Melanocyte of skin (primary cell): ENCODE measurements at places on chromosomes 6 and 20. TPM values are rescaled to one million over a fixed set of nuclear protein-coding genes. Genes with fewer than 3 reads are reported as not detected.

GSTA1 gene
- total RNA-seq, result not detected in 2 replicates

TRAPPC3L gene
- total RNA-seq, result not detected in 2 replicates

MATN4 gene
- not detected in 2 replicates for total RNA-seq

B3GALT4 gene
- 7.6 and 8.7 TPM in 2 replicates for total RNA-seq

SPTLC3 gene
- 1.00 and 4.6 TPM in 2 replicates for total RNA-seq

SRSF12 gene
- 1.4 and 1.7 TPM in 2 replicates for total RNA-seq

AIF1 gene
- total RNA-seq, result not detected in 2 replicates

THBS2 gene
- 17.4 and 62.6 TPM in 2 replicates for total RNA-seq

GRM4 gene
- not detected in 2 replicates for total RNA-seq

PPIL6 gene
- total RNA-seq, result 3.6 and 4.8 TPM in 2 replicates

ANGPT4 gene
- not detected in 2 replicates for total RNA-seq

RAB44 gene
- not detected in 2 replicates for total RNA-seq

CYP39A1 gene
- total RNA-seq, result 3.4 and 7.6 TPM in 2 replicates

PROKR2 gene
- total RNA-seq, result not detected in 2 replicates

POM121L2 gene
- not detected in 2 replicates for total RNA-seq

AVP gene
- total RNA-seq, result not detected in 2 replicates

NRN1 gene
- total RNA-seq, result 1.8 TPM in 1 of 2 replicates, not detected in the other

TREML2 gene
- total RNA-seq, result not detected in 2 replicates

GLYATL3 gene
- not detected in 2 replicates for total RNA-seq

EXOC2 gene
- 38.6 and 40.1 TPM in 2 replicates for total RNA-seq

CLVS2 gene
- under 0.01 TPM in 1 of 2 replicates, not detected in the other for total RNA-seq

SLC24A3 gene
- not detected in 2 replicates for total RNA-seq

COL9A1 gene
- total RNA-seq, result not detected in 2 replicates

RAMACL gene
- 0.69 and 4.7 TPM in 2 replicates for total RNA-seq

FGD2 gene
- total RNA-seq, result not detected in 2 replicates

MYL9 gene
- total RNA-seq, result 5.5 and 19.3 TPM in 2 replicates

PLAGL1 gene
- total RNA-seq, result 1.1 and 1.3 TPM in 2 replicates

PSMF1 gene
- 46.0 and 83.0 TPM in 2 replicates for total RNA-seq

SIM1 gene
- not detected in 2 replicates for total RNA-seq

SYCP2L gene
- not detected in 2 replicates for total RNA-seq

MYCT1 gene
- total RNA-seq, result not detected in 2 replicates

CRIP3 gene
- not detected in 2 replicates for total RNA-seq

PTPRK gene
- total RNA-seq, result 36.6 and 44.1 TPM in 2 replicates

OR2H2 gene
- not detected in 2 replicates for total RNA-seq

PNLDC1 gene
- not detected in 2 replicates for total RNA-seq

SLC17A4 gene
- not detected in 2 replicates for total RNA-seq

LAMA4 gene
- 35.5 and 41.3 TPM in 2 replicates for total RNA-seq

NUDT3 gene
- total RNA-seq, result 20.0 and 31.2 TPM in 2 replicates

SNAI1 gene
- not detected in 2 replicates for total RNA-seq

ALDH8A1 gene
- 0.36 and 0.69 TPM in 2 replicates for total RNA-seq

SLC16A10 gene
- total RNA-seq, result 12.0 and 16.9 TPM in 2 replicates

MAS1L gene
- not detected in 2 replicates for total RNA-seq

SEMG1 gene
- total RNA-seq, result not detected in 2 replicates

TNF gene
- total RNA-seq, result under 0.01 TPM in 1 of 2 replicates, not detected in the other

LTB gene
- not detected in 2 replicates for total RNA-seq
